ENCODE measurements at places on chromosomes 2 and 18. TPM values are rescaled to one million over a fixed set of nuclear protein-coding genes. Genes with fewer than 3 reads are reported as not detected.

GRCh38 chr2:229914171-229914570, 7.6 kb downstream of the TRIP12 start:
- no peak for DNase-seq

- no peak for DNase-seq
Measured at GRCh38 chr2:209209943-209210342, 213.9 kb upstream of the MAP2 start.

DNA sequence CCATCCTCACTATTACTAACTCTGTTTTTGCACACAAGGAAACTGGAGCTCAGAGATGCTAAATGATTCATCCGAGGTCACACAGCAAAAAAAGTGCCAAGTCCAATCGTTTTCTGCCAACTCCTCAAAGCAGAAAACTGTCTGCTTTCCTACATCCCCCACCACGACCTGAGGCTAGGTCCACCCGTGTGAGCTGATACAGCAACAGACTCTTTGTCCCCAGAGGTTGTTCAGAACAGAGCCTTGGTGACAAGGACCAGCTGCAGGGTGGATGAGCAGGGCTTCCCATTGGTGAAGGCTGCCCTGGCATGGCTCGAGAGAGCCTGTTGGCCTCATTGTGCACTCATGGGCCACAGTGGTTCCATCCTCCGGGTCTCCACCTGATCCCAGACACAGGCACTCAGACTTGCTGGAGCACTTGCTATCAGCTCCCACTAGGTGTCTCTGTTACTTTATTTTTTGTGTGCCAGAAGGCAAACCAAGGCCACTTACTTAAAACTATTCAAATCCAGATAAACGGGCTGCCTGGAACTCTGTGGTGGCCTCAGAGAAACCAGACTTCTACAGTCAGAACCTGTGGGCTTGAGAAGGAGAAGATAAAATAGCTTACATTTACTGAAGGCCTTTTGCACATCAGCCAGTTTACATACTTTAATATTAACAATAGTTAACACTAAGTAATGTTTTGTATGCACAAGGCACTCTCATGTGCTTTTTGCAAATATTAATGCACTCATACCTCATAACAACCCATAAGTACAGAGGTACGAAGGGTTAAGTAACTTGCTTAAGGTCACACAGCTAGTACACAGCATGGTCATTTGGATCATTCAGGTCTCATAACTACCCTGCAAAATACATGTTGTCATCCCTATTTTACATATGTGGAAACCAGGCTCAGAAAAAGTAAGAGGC, 62.9 kb upstream of the CTIF start:
- DNase-seq = no peak

DNA sequence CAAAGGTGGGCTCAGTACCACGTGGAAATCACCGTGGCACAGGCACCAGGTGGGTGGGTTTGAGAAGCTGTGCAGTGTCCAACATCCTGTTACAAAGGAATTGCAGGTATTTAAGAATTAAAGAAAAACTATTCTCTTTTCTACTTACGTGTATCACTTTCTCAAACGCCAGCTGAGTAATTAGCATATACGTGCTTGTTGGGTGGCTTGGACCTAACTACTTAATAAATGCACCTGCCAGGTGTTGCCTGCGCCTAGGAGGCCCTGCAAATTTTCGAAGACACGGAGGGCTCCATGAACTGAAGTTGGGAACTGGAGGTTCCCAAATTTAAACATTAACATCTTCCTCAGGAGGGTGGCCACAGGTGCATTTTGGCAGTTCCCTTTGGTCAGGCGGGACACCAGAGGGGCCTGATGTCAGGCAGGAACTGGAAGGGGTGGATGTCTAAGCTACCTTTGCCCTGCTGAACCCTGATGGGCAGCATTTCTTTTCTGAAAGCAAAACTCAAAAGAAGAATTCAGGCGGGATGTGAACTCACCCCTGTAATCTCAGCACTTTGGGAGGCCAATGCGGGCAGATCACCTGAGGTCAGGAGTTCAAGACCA, 84.8 kb downstream of the HS6ST1 start:
- DNase-seq = no peak

DNAJC5G gene
- total RNA-seq = 1.7 TPM
